ENCODE measurements at places on chromosomes 4 and X.

GRCh38 chr4:64564126-64564525 is 154.9 kb upstream of the TECRL start:
- no peak for DNase-seq

- no peak for DNase-seq
Observed at GRCh38 chrX:40975951-40976350, 109.3 kb upstream of the USP9X start.

GRCh38 chr4:38673130-38673978 is 9.4 kb downstream of the KLF3 start:
- no peak for DNase-seq

- no peak for DNase-seq
Observed at GRCh38 chrX:119201570-119201969, 34.5 kb upstream of the PGRMC1 start.

DNA sequence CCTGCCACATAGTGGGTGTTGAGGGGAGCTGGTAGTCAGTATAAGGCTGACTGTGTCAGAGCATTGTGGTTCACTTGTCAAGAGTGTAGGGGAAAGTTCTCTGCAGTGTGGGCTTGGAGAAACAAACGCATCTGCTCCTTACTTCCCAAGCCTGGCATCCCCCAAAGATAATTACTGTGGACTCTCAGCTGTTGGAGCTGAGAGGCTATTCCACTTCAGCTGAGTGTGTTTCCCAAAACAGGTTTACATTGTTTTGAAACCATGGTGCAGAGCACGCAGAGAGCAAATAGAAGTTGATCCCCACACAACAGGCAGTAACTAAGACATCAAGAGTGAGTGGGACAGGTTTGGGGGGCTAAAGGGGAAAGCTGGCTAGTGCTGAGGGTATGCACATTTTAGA is 181.0 kb upstream of the EOLA2 start:
- DNase-seq: no peak

DNA sequence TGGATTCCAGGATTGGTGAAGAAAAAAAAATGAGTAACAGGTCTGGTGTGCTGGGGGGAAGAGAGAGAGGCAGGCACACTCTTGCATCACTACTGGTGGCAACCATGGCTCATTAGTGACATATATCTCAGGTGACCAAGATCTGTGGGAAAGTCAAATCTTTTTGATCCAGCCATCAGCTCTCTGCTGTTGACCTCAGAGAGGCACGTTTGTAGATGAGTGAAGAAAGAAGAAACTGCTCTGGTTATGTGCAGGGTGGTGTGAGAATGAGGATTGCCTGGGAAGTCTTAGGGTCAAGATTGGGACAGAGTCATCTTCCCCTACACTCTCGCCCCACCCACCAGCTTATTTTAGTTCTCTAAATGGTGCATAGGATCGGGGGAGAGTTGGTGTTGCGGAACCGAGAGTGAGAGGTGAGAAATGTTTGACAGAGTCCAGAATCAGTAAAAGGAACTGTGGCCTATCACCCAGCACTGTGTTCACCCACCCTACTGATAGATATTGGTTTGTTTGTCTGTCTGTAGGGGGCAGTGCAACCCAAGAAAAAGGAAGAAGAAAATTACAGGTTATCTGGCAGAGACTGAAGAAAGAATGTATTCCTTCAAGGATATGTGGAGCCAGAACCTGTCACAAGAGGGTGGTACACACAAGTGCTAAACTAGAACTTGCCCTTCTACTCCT is 21.9 kb downstream of the ARMCX6 start:
- peak; percentile 55 for DNase-seq

DNA sequence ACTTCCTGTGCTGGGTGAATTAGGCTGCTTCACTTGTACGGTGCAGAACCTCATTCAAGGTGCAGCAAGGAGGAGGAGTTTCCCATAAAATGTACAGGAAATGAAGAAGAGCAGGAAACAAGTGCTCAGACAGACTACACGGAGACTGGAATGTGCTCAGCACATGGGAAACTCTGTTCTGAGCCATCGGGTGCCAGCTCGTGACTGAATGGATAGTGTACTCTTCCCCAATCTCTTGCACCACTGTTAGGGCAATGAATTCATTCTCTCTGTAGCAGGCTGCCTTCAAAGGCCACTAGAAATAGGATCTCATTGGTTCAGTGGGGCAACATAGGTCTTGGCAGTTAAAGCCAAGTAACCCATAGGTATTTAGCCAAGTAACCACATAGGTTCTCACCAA is 200.0 kb upstream of the LDB2 start:
- DNase-seq: no peak

GRCh38 chrX:101203761-101204351 is 15.7 kb upstream of the DRP2 start:
- DNase-seq: no peak

DNA sequence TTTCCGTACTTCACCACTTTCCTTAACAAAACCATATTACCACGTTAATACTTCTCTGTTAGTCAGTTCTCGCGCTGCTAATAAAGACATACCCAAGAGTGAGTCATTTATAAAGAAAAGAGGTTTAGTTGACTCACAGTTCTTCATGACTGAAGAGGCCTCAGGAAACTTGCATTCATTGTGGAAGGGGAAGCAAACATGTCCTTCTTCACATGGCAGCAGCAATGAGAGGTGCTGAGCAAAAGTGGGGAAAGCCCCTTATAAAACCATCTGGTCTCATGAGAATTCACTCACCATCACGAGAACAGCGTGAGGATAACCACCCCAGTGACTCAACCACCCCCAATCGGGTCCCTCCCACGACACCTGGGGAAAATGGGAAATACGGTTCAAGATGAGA is 289.8 kb upstream of the CLNK start:
- peak; percentile 8 for DNase-seq

GRCh38 chrX:8075636-8076035 is 95.4 kb downstream of the VCX2 start:
- DNase-seq: no peak

- no peak for DNase-seq
Observed at GRCh38 chr4:118360106-118360505, 7.3 kb upstream of the PRSS12 start.

DNA sequence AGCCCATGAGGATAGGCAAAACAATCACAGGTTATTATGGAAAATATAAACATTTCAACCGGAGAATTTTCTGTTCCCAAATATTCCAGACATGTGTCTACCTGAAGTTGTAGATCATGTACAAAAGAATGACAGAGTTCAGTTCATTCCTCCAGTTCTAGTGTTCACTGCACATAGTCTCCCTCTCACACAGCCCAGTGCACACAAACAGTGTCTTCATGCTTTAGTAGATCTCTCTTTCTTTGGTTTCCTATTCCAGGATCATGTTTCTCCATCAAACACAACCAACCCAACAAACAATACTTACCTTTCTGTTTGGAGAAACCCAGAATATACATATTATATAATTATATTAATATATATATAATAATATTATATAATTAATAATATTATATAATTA is 671.9 kb downstream of the TRIML1 start:
- DNase-seq: no peak

- DNase-seq: no peak
Observed at GRCh38 chr4:91108751-91109150, 981.6 kb downstream of the CCSER1 start.

DNA sequence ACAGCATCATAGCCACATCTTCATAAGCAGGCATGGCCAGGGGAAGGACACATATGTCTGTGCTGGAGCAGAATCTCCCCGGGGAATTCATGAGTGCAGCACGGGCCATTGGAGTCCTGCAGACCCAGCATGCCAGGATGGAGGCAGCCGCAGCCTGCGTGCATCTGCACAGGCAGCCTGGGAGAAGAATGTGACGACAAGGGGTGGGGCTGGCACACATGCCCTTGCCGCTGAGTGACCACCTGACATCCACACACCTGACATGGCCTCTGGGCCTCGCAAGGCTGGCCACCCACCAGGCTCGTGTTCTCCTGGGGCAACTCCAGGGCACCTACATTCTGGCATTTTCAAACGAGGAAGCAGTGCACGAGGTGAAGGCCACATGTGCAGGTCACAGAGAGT is 66.2 kb upstream of the AFAP1 start:
- DNase-seq: no peak

DNA sequence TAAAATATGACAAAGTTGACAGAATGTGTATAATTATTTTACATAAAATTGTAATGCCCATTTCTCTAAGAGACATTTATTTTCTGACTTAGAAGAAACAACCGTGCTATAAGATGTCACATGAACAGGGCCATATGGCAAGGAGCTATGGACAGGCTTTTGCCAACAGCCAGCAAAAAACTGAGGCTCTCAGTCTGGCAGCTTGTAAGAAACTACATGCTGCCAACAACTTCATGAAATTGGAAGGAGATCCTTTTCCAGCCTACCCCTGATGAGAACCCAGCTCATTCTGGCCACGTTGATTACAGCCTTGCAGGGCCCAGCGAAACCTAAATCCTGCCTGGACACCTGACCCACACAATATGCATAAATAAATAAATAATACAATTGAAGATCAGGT is 250.3 kb upstream of the ARSJ start:
- no peak for DNase-seq

- DNase-seq: no peak
Observed at GRCh38 chrX:20968996-20969395, 405.2 kb upstream of the CNKSR2 start.

All from NB4 (cell line).